ENCODE measurements at places on chromosomes 5 and 9.

GRCh38 chr5:40909264-40909663 lies at the start of gene C7:
Gene C7, plus strand, starts transcription at chr5:40909497. Its CDS starts 114 bp downstream, at chr5:40909611.
- peak; percentile 16 for DNase-seq

GRCh38 chr9:111874500-111874899 lies 22.1 kb upstream of the UGCG start:
- DNase-seq: no peak

- DNase-seq: no peak
Measured at GRCh38 chr9:125889112-125889475, 141.9 kb downstream of the PBX3 start.

GRCh38 chr5:143228597-143229293 lies 174.7 kb downstream of the NR3C1 start:
- DNase-seq: no peak

- no peak for DNase-seq
Measured at GRCh38 chr5:82334085-82334692, 56.0 kb upstream of the RPS23 start.

- no peak for DNase-seq
Measured at GRCh38 chr9:76521244-76521681, 62.3 kb downstream of the GCNT1 start.

GRCh38 chr9:15469862-15470261 lies 40.9 kb downstream of the PSIP1 start:
- no peak for DNase-seq

- peak; percentile 37 for DNase-seq
Measured at GRCh38 chr9:108496846-108497245, 358.9 kb downstream of the ACTL7B start.

DNA sequence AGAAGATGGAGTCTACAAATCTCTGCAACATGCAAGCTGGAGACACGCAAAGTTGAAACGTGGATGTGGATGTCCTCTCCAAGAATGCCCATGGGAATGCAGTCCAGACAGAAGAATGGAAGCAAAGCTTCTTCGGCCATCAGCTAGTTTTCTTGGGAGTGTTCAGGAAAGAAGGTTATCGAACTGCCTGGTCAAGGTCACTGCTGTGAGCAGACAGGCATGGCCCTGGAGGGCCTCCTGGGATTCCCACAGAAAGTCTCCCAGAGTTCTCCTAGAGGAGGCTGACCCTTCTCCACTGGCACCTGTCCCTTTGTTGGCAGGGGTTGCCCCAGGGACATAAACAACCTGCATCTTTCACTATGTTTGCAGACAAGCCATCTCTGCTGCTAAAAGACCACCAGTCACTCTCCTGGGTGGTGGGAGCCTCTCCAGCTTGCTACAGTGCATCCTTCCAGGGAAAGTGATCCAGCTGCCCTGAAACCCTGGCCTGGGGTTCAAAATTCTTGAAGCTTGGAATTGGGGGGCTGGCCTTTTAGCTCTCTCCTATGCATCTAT lies 265.8 kb downstream of the SYK start:
- DNase-seq: no peak

GRCh38 chr5:1363160-1363559 lies 18.3 kb upstream of the CLPTM1L start:
- no peak for DNase-seq

- no peak for DNase-seq
Measured at GRCh38 chr9:103900466-103900865, 193.6 kb upstream of the SMC2 start.

- DNase-seq: no peak
Measured at GRCh38 chr5:55903121-55903701, 52.1 kb downstream of the IL31RA start.

DNA sequence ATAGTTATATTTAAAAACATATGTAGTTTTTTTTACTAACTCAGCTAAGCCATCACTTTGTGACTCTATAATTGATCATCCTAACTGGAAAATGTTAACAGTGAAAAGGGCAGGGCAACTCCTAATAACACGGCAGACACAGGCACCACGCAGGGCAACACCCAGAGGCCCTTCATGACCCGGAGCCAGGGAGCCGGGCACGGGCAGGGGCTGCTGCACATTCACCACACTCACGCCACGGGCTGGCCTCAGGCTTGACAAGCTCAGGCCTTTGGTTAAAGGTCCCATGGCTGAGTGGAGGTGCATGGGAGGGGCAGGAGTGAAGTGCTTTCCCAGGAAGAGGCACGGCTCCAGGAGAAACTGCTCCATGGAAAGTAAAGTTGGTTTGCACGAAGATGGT lies 53.0 kb upstream of the FAM120A start:
- DNase-seq: no peak

DNA sequence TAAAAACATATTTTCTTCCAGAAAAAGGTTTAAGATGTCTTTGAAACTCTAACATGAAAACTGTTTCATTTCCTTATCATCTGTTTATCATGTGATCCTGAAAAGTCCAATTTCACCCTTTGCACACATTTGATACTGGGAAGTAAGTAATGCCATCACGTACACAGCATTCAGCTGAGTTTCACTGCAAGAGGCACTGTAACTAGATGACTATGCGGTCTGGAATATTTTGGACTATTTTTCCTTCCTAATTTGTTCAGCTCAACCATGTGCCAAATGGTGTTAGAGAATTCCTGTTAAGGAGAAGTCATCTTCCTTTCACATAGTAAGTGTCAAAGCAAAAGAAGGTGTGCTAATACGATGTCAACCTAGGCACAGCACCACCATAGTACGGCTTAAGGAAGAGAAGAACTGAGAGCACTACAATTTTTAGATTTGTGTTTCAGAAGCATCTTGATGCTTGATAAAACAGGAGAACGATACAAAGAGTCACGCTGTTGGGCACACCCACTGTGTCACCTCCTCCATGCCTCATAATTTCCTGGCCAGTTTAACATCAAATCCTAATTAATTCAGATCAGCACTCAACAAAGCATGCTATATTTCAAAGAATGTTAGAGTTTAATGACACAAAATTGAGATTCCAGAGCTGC lies 77.5 kb downstream of the GNAQ start:
- no peak for DNase-seq

All from spinal cord (tissue), 10 donors.